Suppressor macrophage treated with lipopolysaccharide for 4 hours (primary cell): ENCODE measurements at places on chromosomes 6 and 20.

GRCh38 chr6:12311106-12311505, 20.9 kb downstream of the EDN1 start:
- DNase-seq = no peak

DNA sequence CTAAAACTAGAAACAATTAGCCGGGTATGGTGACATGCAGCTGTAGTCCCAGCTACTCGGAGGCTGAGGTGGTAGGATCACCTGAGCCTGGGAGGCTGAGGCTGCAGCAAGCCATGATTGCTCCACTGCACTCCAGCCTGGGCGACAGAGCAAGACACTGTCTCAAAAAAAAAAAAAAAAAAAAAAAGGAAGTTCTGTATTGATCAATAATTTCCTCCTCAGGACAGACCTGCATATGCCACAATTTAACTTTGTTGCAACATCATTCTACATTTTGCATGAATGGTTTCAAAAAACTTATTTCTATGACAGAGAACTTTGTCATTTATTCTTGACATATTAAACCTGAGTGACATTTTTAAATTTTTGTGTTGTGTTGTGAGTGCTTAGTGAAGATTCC, 5.5 kb downstream of the DNAJC5 start:
- DNase-seq = peak; percentile 48

GRCh38 chr20:258963-259362, 1.4 kb downstream of the DEFB132 start:
- no peak for DNase-seq

- DNase-seq = no peak
These were observed 19.9 kb downstream of the PMEPA1 start for GRCh38 chr20:57689745-57690481.

DNA sequence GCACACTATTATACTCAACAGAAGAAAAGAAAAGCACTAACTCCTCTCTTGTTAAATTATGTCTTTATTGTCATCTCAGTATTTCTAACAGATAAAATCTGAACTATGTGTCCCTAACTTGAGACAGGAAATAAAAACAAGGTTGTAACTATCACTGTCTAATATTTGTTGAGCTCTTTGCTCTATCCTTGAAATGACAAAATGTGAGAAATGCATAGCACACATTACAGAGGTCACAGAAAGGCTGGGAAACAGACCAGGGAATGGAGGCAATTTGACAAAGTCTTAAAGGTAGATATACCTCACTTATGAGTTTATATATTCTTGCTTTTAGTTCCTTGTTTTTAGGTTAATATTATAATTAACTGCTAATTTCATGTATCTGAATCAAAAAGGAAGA, 102.4 kb upstream of the MAP7 start:
- no peak for DNase-seq

DNA sequence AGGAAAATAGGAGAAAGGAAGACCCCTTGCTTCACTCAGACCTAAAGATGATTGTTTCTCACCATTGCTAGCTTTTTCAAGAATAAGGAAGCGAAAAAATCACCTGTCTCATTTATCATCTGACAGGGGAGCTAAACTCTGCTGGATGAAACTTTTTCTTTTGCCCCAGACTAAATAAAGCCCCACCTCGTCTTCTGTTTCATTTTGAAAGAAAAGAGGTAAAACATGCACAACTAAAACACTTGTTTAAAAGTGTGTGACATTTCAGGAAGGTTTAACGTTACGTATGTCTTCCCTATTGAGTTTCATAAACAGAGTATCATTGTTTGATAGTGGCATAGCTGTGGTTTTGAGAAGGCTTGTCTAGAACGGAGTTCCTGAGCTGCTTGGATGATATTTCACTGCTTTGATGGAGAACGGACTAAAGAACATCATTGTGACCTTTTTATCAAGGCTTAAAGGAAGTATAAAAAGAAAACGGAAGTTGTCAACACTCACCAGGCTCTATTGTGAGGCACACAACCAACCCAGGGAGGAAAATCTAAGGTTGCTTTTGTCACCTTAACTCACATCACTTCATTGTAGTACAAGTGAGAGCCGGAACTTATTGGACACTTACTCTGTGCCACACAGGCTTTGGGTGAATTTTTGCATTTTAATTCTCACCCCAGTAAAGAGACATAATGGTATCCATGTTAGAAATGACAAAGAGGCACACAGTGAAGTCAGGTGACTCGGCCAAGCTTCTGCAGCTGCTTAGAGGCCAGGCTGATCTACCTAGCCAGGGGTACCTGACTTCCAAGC, 29.5 kb downstream of the TSHZ2 start:
- DNase-seq = no peak

GRCh38 chr20:38290829-38291814, 12.8 kb upstream of the BPI start:
- DNase-seq = no peak

GRCh38 chr6:131065824-131066171, 2.8 kb upstream of the EPB41L2 start:
- no peak for DNase-seq

DNA sequence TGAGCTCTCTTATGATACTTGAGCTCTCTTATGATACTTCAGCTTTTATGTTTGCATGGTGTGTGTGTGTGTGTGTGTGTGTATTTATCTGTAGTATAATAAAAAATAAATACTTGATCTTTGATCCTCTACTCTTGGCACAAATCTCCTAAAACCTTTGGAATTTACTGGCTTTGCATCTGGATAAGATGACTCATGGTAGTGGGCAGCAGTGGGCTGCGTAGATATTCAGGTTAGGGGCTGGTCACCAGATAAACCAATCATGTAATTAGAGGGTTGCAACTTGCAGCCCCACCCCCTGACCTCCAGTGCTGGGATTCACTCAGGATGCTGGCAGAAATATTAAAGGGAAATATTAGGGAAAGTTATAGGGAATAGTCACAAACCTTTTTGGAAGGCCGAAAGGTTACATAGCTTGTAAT, 151.9 kb upstream of the COL21A1 start:
- no peak for DNase-seq

DNA sequence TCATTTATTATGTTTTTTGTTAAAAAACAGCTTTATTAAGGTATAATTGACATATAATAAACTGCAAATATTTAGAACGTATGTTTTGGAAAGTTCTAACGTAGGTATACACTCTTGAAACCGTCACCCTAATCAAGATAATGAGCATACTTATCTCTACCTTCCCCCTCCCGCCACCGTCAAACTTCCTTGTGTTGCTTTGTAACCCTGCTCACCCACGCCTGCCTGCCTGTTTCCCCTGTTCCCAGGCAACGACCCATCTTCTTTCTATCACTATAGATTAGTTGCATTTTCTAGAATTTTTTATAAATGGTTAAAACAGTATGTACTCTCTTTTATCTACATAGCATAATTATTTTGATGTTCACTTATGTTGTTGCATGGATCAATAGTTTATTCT, 33.5 kb upstream of the GCLC start:
- no peak for DNase-seq

- DNase-seq = no peak
These were observed 76.6 kb upstream of the PTPRK start for GRCh38 chr6:128597004-128597403.

- DNase-seq = no peak
These were observed 43.1 kb downstream of the SUN5 start for GRCh38 chr20:32960849-32961731.

GRCh38 chr6:146913842-146914488, 290.3 kb upstream of the STXBP5 start:
- peak; percentile 65 for DNase-seq

GRCh38 chr6:150418827-150419594, 50.2 kb downstream of the IYD start:
- DNase-seq = peak; percentile 57

DNA sequence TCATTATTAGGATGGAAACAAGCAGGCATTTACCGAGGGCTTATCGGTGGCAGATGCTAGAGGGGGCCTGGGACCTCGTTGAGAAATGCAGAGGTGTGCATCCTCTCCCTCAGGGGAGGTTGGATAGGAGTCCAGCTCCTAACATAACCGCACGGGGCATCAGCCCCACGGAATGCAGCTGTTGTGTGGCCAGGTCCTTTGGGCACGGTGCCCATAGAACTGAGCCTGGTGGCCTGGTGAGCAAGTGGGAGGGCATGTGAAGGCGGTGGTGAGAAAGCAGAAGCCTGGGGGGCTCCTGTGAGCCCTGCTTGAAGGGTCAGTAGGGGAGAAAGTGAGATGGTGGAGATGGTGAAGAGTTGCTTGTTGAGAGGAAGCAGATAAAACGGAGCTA, 143.7 kb downstream of the CDH26 start:
- no peak for DNase-seq

DNA sequence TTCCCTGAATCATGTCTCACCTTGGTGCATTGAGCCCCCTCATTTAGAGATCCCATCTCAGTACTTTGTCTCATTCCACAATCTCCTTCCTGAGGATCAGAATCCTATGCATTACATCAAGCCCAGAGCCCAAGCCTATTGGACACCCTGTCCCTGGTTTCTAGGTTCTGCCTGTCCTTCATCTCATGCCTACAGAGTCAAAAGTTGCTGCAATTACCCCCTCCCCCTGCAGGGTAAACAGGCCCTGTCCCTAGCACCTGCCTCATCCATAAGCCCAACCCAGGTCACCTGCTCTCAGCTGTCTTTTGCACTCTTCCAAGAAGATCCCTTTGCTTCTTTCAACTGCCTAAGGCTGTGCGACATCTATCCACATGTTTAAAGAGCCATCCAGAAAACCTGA, 93.9 kb downstream of the SPTLC3 start:
- no peak for DNase-seq

- DNase-seq = no peak
These were observed 152.9 kb upstream of the MAP3K7 start for GRCh38 chr6:90739802-90740201.

DNA sequence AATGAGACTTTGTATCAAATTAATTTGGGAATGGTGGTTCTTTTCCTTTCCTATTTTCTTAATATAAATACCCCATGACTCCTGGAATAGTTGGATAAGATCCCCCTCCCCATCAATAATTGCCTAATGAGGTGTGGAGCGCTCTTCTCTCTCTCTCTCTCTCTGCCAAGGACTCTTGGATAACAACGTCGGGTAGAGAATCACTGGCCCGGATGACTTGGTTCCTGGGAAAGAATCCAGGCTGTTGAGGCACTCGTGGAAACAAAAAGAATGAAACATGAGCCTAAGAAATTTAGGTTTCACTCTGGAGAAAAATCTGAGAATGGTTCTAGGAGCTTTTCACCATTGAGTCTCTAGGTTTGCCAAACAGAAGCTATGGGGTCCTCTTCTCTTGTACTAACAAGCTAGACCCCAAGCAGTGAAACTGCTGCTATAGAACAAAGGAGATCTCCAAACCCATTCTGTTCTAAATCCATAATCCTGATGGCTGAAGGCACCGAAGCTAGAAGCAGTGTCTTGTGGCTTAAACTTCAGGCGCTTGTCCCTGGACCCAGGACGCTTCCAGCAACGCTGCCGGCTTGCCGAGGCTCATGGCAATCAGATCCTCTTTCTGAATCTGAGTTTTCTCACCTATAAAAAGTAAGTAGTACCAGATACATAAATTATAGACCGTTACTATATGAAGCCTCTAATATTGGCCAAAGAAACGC, 241.6 kb upstream of the BTBD3 start:
- DNase-seq = no peak

DNA sequence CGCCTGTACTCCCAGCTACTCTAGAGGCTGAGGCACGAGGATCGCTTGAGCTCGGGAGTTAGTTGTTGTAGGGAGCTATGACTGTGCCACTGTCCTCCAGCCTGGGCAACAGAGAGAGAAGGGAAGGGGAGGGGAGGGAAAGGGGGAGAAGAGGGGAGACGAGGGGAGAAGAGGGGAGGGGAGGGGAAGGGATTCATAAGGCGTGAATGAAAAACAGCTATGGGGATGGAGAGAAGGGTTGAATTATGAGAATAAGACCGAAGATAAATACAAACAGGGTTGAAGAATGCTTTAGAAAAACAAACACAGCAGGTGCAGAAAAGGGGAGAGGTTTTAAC, 106.0 kb downstream of the TRIM27 start:
- DNase-seq = no peak

DNA sequence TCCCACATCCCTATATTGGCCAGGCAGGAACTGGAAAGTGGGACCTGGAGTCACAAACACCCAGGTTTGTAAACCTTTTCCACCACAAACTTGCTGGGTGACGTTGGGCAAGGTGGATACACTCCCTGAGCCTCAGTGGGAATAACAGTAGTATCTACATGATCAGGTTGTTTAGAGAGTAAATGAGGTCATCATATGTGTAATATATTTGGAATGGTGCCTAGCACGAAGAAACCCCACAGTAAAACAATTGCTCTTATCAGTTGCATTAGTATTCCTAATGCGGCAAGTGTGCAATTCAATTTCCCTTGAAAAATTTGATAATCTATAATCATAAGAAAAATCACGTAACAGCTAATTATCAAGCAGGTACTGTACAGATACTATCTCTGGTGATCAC, 51.9 kb downstream of the HIVEP2 start:
- no peak for DNase-seq

GRCh38 chr20:33675136-33675959, 1.1 kb upstream of the NECAB3 start:
- DNase-seq = no peak

DNA sequence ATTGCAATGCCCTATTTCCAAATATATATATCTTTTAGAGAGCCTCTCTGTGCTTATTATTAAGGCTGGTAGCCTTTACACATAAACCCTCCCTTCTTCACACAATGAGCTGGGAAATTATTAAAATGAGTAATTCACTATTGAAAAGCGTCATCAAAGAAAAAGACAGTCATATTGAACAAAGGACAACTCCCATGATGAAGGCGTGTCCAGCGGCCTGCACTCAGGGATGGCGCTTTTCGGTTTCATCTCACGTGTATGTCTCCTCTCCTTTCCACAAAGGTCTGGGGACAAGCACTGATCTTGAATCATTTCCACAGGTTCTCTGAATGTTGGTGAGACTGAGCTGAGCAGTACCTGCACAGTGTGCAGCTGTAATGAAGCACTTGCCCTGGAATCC, 3.5 kb downstream of the SERPINB9 start:
- no peak for DNase-seq

GRCh38 chr20:59047938-59048680, 5.5 kb upstream of the PRELID3B start:
- DNase-seq = peak; percentile 21

DNA sequence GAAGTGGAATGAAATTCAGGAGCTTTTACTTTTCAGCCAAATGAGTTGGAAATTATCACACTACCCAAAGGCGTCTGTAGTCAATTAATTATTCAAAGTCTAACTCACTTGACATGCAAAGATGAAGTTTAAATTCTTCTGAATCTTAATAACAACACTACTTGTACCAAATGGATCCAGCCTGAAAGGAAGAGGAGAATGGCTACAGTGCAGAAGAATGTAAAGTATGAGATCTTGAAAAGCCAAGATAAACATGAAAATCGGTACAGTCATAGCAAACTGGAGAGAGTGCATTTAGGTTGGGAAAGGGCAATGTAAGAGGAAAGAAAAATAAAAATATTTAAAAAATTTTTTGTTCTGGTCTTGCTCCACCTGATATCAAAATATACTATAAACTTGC, 195.5 kb downstream of the SIM1 start:
- no peak for DNase-seq

- DNase-seq = no peak
These were observed 278.1 kb upstream of the SASH1 start for GRCh38 chr6:148064406-148065134.

GRCh38 chr6:113287396-113287795, 569.7 kb upstream of the MARCKS start:
- DNase-seq = peak; percentile 26
